ENCODE measurements at places on chromosomes 1 and 21. TPM values are rescaled to one million over a fixed set of nuclear protein-coding genes. Genes with fewer than 3 reads are reported as not detected.

Gene TAS1R1
- total RNA-seq = not detected

Gene ACTL8
- total RNA-seq = not detected

Gene CD101
- total RNA-seq = 3.0 TPM

Gene DSTYK
- total RNA-seq = 10.7 TPM

Gene RIMS3
- total RNA-seq = 8.8 TPM

GRCh38 chr1:157095551-157095950 is 4.1 kb downstream of the ETV3L start:
- no peak for DNase-seq

GRCh38 chr21:31566064-31566463 is 93.4 kb upstream of the SOD1 start:
- no peak for DNase-seq

DNA sequence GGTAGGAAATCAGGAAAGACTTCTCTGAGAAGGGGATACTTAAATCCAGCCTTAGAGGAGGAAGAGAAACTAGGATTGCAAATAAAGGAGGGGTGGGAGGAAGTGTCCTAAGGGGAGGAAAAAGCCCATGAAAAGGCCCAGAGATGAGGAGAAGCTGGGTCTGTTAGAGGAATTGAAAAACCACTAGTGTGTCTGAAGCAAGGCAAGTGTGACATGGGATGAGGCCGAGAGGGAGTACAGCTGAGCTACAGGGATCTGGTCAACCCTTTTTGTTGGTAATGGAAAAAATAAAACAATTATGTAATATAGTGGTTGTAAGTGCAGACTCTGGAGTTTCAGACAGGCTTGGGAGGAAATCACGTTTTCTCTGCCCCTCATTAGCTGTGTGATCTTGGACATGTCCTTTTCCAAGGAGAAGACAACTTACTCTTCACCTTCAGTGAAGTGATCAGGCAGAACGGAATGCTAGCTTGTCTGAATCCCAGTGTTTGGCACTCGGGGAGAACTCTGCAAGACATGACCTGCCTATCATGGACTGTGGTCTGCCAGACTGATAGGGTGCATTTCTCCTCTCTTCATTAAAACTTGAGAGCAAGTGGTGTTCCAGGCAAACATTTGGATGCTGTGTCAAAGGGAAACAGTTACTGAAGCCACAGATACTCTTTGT is 7.4 kb upstream of the S100A10 start:
- DNase-seq = no peak

DNA sequence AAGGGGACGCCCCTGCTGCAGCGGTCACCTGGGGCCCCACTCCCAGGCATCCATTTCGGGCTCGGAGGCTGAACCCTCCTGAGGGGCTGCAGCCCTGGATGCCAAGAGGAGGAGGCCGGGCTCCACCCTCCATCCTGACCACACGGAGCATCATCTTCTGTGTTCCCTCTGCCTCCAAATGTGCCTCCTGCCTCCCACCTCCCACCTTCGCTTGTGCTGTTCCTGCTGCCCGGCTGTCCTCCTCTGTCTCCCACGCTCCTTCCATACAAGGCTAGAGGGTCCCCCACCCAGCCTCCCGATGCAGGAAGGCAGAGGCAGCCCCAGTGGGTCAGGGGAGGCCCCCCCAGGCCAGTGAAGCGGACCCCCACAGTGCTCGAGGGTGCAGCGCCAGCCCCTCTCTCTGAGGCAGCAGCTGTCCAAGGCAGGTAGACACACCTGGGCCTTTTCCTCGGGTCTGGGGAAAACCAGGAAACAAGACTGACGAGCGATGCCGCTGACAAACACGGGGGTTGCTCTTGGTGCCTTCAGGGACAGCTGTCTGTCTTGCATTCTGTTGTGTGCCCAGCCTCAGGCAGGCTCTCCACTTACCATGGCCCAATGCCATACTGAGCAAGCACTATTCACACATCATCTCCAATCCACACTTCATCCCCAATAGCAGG is 16.8 kb upstream of the PLEKHG5 start:
- no peak for DNase-seq

- DNase-seq = no peak
These were observed 242.0 kb downstream of the FOXD2 start for GRCh38 chr1:47679826-47680225.

DNA sequence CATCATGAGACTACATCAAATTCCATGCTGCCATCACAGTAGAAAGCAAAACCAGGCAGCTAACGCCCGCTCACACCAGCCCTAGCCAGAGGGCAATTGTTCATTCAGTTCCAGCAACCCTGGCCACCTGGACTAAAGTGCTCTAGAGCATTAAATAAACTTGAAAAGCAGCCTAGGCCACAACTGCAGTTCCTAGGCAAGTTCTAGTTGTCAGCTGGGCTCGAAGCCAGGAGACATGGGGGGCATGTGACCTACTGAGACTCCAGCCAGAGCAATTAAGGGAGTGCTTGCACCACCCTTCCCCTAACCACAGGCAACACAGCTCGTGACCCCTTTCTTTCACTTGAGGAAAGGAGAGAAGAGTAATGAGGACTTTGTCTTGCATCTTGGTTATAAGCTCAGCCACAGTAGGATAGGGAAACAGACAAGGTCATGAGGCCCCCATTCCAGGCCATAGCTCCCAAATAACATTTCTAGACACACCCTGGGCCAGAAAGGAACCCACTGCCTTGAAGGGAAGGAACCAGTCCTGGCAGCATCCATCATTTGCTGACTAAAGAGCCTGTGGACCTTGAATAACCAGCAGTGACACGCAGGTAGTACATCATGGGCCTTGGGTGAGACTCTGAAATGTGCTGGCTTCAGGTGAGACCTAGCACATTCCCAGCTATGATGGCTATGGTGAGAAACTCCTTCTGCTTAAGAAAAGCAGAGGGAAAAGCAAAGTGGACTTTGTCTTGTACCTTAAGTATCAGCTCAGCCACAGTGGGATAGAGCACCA is 77.0 kb downstream of the ZZZ3 start:
- DNase-seq = no peak

- DNase-seq = no peak
These were observed 9.9 kb upstream of the DNTTIP2 start for GRCh38 chr1:93888900-93889299.

DNA sequence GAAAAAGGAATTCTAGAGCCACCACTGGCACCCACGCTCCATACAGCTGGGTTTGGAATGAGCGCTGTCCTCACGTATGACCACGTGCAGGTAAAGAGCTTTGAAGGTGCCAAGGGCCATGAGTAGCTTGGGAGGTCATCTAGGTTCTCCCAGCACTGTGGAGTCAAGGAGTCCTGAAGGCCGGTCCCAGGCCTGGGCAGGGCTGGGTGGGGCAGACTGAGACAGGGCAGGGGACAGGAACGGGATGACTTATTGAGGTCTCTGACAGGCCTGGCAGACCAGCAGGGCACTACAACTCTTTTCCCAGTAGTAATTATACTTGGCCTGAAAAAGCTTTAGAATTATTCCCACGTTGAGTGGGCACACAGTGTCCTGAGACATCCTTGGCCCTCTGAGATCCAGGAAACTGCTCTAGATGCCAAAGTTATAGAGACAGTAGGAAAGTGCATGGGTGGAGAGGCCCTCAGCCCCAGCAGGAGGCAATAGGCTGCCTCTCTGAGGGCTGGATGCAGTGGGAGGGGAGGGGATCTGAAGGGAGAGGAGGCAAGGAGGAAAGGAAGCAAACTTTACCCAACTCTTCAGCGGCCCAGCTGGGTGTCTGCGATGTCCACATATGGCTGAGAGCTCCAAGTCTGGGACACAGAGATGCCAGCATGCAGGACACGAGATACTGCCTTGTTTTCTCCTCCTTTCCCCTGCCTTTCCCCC is 1.8 kb upstream of the CDA start:
- no peak for DNase-seq

DNA sequence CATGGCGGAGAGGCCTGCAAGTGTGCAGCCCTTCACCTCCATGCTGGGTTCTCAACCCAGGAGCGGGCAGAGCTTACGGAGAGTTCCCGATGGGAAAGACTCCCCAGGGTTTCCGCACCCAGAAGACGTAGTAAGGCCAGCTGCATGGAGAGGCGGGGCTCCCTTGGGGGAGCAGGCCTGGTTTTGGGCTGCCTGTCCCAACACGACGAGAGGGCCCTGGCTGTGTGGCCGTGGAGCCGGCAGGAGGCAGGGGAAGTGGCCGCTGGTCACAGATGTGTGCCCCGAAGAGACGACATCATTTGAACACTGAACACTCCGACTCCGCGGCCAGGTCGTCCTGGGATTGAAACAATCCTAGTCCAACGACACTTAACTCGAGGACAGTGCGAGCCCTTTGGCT is 57.0 kb downstream of the MORN1 start:
- no peak for DNase-seq

DNA sequence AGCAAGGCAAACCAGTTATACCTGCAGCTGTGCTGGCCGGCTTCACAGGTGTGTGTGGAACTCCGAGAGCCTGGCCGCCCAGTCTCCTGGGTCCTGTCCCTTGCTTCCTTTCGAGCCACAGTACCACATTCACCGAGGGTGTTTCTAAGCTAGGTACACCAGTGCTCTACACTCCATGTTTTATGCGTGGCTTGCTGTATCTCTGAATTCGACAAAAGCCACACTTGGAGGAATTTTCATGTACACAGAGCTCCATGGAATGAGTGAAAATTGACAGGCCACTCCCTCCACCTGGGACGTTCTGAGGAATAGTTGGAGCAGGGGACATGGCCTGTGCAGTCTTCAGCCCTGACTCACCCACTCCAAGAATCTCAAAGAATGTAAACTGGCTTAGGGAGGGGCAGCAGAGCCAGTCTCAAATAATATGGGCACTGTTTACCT is 14.0 kb downstream of the ETS2 start:
- no peak for DNase-seq
